NCI-H1417 (cell line): ENCODE measurements at places on chromosomes 16 and 17.

GRCh38 chr17:17077861-17078732 lies 35.8 kb downstream of the MPRIP start:
- no peak for DNase-seq

DNA sequence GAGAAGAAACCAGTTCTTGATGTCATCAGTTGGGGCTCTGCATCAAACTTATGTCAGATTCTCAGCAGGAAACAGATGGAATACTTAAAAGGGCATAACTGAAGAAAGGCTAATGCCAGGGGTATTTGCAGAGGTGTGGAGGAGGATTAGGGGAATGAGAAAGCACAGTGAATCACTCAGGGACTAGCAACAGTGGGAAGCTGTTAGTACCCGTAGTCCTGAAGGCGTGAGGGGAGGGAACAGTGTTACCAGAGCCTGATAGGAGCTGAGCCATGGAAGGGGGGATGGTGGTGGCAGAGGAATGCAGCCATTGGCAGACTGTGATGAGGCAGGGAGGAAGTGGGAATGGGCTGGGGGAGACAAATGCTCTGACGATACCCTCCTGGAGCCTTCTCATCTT lies 162.3 kb downstream of the UTP18 start:
- DNase-seq, result no peak

DNA sequence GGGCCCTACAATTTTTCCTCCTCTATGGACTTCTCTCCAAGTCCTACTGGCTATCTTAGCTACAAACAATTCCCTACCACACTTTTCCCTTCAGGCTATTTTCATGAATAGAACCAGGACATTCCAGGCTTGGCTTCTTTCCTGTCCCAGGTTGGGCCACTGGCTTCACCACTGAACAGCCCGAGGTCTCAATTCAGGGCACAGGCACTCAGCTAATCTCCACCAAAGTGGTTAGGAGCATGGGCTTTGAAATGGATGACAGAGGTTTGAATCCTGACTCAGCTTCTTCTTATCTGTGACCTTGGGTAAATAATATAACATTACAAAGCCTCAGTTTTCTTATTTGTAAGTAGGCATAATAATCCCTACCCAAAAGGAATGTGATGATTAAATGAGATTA lies 50.9 kb upstream of the ZNF629 start:
- no peak for DNase-seq

DNA sequence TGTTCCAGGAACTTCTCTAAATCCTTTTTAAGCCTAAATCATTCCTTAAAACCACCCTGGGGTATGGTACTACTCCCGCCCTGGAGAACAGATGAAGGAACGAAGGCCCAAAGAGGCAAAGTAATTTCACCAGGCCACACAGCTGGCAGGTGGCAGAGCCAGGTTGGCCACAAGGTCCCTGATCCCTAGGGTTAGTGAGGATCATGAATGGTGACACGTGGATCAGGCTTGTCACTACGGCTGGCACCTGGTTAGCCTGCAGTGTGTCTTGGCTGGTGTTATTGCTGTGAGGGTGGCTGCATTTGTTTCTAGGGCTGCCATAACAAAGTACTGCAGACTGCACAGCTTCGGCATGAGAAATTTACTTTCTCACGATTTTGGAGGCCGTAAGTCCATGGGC lies 26.0 kb upstream of the ZNF423 start:
- no peak for DNase-seq

GRCh38 chr17:45861165-45861564 lies 16.5 kb downstream of the SPPL2C start:
- no peak for DNase-seq

- no peak for DNase-seq
Measured at GRCh38 chr17:970364-970763, 9.2 kb downstream of the NXN start.

GRCh38 chr16:89489898-89490438 lies 393 bp downstream of the ANKRD11 start:
- no peak for DNase-seq

- DNase-seq, result no peak
Measured at GRCh38 chr17:3020381-3020780, 43.0 kb downstream of the OR1D5 start.

DNA sequence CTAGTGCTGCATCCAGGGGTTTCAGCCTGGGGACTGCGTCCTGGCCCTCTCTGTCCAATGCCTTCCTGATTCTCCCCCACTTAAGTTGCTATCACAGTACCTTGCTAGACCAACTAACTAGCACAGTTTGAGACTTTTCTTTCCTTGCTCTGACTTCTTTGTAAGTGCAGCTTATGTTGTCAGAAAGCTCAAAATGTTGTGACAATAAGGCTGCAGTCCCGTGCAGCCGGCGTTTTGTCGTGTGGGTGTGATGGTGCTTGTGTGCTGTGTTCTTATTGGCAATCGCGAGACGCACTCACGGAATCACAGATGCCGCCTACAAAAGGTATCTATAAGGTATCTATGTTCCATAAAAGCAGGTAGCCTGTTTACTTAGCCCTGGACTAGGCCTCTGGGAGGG lies 132.8 kb downstream of the PRKCA start:
- DNase-seq, result no peak

DNA sequence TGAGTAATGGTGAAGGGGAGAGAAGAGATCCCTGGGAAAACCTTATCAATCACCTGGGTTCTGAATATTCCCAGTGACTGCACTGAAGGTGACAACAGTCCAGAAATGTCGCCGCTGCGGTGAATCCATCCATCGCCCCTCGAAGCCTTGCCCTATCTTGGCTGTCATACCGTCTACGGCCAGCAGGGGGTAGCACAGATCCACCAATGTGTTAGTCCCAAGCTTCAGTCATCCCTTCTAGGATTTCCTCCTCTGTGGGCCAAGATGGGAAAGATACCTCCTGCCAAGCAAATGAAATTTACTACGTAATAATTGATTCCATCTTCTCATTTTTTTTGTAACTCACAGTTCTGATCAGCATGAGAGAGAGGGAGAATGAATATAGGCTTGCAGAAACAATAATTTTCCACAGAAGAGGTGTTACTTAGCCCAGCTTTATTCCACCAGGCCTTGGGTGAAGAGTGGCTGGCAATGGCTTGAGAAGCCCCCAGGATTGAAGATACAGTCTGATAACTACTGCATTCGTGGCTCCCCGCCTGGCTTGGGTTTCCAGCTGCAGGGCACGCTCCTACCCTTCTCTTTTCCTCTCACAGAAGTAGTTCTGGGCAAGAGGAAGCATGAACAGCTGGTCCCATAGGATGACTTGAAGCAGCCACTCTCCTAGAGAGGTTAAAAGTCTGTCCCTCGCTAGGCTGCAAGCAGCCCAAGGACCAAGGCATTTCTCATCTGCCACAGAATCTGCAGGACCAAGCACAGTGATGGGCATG lies 2.6 kb upstream of the FMNL1 start:
- peak; percentile 77 for DNase-seq

DNA sequence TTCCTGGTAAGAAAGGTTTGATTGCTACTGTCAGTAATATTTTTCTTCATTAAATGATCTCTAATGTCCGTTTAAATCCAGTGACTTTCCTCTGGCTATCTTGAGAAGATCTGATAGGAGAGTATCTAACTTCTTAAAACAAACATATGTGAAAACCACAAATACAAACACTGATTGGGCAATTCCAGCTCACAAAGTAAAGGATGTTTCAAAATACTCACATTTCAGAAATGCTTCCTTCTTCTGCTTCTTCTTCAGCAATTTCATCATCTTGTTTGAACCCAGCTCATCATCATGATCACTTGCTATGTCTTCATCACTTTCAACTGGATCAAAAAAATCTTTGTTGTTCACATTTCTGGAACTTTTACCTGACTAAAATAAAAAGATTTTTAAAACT lies 64.3 kb upstream of the RBL2 start:
- DNase-seq, result no peak

DNA sequence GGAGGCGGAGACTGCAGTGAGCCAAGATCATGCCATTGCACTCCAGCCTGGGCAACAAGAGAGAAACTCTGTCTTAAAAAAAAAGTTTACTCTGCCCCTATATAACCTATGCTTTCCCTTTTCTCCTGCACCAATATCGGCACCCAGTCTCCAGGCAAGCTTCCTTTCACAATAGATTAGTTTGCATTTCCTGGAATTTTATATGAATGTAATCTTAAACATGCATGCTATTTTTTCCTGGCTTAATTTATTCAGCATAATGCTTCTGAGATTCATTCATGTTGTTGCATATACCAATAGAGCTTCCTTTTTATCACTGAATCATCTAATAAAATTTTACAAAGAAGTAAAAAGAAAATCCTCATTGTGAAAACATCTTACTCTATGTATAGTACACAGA lies 59.4 kb downstream of the USP32 start:
- no peak for DNase-seq

DNA sequence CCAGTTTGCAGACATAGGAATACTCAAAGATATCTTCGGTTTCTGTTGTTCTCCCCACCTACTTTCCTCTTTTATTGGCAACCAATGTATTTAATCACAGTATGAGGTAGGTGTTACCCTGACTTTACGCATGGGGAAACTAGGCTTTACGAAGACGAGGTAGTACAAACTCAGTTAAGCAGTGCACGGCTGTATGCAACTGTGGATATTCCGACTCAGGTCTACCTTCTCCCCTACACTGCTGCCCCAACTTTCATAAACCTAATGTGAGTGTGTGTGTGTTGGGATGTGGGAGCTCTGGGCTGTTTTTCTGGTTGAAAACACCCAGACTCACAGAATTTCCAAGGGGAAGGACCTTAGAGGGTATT lies 1.2 kb upstream of the GPT2 start:
- no peak for DNase-seq

GRCh38 chr16:55515111-55515510 lies 6.2 kb downstream of the LPCAT2 start:
- DNase-seq, result no peak

DNA sequence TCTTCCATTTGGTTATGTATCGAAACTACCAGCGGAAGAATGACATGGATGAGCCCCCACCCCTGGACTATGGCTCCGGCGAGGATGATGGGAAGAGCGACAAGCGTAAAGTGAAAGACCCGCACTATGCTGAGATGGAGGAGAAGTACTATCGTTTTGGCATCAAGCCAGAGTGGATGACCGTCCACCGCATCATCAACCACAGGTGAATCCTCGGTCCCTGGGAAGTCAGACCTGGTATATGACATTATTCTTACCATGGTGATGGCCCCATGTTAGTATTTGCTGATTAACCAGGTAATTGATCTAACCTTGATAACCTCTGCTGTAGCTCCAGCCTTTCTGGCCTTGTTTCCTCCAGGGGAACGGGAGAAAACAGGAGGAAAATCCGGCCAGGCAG lies 8.5 kb downstream of the CHD3 start:
- DNase-seq, result no peak
